ENCODE measurements at places on chromosomes 13 and 19.

- DNase-seq = no peak
These were observed 445.5 kb downstream of the EFNB2 start for GRCh38 chr13:106090001-106090400.

DNA sequence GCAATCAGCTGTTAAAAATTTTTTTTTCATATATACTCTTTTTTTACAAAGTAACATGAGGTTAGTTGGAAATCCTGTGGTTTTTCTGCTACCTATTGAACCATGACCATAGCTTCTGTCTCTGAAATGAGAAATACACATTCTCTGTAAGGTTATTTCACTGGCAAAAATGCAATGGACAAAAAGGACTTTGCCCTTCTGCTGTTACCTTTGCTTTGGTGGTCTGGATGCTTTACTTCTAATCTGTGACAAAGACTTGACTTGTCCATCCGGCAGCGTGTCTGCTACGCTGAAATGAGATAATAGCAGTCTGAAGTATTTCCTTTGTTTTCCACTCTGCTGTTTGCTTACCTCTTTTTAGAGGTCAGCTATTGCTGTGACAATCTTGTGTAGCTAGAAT is 412.8 kb downstream of the SLITRK6 start:
- DNase-seq = no peak

- no peak for DNase-seq
These were observed 20.0 kb downstream of the TICAM1 start for GRCh38 chr19:4811328-4812131.

GRCh38 chr13:45837111-45837510 is 14.4 kb downstream of the SIAH3 start:
- no peak for DNase-seq

- DNase-seq = peak; percentile 75
These were observed 122.0 kb downstream of the ENOX1 start for GRCh38 chr13:43664700-43665191.

DNA sequence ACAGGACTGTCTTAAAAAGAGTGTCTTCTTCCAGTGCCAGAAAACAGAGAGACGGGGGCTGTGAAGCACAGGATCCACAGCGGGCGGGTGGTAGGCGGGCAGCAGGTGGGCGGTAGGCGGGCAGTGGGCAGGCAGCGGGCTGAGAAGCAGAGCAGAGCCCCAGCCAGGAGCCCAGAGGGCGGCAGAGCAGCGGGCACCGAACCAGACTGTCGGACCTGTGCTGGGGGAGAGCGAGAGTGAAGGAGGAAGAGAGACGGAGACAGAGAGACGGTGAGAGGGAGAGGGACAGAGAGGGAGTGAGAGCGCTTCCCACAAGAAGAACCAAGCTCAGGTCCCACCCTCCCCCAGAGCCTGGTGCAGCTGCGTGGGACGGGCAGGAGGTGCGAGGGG is 30.3 kb downstream of the RASA3 start:
- DNase-seq = no peak

GRCh38 chr13:25111585-25111956 is 15.6 kb downstream of the PABPC3 start:
- no peak for DNase-seq

DNA sequence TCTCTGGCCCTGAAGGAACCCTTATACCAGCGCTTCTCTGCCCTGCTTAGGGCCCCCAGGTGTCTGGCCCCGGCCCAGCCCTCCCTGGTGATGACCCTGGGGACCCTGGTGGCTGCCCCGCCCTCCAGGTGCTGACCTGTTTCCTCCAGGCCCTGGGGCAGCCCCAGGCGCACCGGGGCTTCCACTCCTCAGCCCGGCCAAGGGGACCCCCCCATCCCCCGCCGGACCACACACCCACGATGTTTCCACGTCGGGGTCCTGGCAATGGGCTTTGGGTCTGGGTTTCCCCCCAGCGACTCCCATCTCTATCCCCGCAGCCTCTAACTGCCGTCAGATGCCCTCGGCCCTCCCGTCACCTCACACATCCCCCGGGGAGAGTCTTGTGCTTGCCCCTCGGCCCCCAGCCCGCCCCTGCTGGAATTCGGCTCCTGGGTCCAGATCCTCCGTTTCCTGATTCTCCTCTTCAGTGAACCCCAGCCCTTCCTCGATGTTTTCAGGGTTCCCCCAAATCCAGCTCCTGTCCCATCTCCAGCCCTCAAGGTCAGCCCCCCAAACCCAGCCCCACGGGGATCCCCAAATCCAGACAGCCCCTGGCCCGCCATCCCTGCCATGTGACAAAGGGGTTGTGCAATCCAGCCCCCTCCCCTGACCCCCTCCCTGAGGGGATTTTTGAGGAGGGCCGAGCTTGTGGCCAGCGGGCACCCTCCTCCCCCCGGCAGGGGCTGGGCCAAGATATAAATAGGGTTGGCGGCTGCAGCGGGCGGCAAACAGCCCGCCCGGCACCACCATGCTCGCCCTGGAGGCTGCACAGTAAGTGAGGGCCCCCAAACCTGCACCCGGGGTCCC is at the start of gene SPIB:
TSS of gene SPIB (plus strand) at position 763 of the 846 bp plus-strand sequence. CDS start at position 788, 25 bp downstream.
- no peak for DNase-seq

DNA sequence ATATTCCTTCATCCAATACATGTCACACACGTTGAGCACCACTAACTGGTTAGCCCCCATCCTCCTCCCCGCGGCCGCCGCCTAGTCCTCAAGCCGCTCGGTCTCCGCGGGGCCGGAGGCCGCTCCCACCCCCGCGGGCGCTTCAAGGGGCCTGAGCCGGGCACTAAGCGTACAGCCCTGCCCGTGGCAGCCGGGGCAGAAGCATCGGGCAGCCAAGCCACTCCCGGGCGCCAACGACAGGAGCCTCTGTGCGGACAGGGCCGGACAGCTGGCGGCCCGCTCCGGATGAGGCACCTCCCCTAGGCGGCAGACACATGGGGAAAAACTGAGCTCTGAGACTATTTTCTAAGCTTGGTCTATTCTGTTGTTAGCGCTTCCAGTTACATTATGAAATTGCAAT is 2.8 kb upstream of the ZNF543 start:
- no peak for DNase-seq

Measured in fibroblast of skin of left quadriceps (primary cell).